ENCODE measurements at places on chromosomes 5 and 9.

DNA sequence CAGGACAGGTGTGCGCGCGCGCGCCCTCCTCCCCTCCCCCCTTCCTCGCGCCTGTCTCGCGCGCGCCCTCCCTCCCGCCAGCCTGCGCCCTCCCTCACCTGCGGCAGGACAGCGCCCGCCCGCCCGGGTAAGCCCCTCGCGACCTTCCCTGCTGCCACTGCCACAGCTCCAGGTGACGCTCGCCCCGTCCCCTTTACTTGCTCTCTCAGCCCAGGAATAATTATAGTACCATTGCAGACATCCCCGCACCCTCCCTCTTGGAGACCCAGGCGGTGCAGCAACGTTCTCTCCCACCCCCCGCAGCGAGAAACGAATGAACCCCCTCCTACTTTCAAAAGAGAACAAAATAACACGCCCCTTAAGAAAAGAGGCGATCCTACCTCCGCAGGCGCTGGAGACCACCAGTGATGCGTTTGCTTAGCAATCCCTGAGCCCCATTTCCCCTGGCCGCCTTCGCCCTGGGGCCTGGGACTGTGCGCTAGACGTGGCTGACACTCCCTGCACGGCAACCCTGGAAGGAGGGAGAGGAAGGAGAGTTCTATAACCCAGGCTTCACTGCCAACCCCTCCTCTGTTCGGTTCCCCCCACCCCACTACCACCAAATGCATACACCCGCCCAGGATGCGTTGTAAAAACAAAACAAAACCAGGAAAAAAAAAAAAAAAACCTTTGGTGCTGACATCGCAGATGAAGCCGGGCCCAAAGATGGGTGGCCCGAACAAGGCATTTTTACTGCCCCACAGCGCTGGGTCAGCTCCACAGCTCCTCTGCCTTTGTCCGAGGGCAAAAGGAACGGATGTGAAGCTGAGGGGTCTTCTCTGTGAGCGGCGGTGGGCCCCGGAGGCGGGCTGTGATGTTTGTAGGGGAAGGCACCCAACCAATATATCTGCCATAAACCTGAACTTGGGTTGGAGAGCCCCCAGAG is 5.6 kb upstream of the PURA start:
- peak; percentile 38 for DNase-seq

DNA sequence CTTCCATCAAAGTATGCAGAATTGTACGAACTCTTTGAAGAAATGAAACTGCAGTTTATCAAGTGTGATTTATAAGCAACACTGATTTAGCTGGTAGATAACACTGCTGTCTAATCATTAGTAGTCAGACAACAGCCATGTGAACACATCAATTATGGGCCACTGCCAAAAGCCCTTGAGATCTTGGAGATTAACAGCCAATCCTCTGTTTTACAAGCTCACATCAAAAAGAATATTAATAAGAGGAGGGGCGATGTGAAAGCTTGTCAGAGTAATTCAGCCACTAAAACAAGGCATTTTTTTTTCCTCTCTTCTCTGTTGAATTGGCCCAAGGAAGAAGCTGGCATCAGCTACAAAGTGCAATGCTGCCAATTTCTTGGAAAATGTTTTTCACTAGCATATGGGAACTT is 28.1 kb downstream of the ZNF608 start:
- DNase-seq, result no peak

DNA sequence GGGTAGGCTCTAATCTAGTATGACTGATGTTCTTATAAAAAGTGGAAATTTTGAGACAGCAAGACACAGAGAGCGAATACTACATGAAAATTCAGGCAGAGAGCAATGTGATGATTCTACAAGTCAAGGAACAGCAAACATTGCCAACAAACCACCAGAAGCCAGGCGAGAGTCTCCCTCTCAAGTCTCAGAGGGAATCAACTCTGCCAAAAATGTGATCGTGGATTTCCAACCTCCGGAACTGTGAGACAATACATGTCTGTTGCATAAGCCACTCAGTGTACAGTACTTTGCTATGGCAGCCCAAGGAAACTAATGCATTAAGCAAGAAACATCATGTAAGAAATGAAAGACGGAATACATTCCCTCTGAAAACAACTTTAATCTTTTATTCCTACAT is 52.1 kb upstream of the CCNG1 start:
- no peak for DNase-seq

GRCh38 chr5:10707198-10708142 is 53.6 kb downstream of the DAP start:
- DNase-seq, result no peak

DNA sequence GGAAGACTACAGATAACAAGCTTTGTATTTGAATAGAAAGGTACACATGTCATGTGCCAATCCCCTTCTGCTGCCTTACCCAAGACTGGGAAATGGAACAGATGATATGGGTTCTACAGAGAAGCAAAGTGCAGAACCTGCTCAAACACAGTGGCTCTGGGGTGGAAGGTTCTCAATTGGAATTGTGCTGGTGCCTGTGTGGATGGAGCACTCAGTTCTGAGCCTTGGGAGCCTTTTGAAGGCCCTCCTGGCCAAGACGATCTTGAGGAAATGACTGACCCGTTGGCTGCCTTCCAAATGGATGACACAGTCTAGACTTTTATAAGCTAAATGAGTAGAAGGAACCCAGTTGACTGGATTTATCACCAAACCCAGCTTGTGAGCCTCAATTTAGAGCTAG is 4.2 kb upstream of the PRSS3 start:
- no peak for DNase-seq

DNA sequence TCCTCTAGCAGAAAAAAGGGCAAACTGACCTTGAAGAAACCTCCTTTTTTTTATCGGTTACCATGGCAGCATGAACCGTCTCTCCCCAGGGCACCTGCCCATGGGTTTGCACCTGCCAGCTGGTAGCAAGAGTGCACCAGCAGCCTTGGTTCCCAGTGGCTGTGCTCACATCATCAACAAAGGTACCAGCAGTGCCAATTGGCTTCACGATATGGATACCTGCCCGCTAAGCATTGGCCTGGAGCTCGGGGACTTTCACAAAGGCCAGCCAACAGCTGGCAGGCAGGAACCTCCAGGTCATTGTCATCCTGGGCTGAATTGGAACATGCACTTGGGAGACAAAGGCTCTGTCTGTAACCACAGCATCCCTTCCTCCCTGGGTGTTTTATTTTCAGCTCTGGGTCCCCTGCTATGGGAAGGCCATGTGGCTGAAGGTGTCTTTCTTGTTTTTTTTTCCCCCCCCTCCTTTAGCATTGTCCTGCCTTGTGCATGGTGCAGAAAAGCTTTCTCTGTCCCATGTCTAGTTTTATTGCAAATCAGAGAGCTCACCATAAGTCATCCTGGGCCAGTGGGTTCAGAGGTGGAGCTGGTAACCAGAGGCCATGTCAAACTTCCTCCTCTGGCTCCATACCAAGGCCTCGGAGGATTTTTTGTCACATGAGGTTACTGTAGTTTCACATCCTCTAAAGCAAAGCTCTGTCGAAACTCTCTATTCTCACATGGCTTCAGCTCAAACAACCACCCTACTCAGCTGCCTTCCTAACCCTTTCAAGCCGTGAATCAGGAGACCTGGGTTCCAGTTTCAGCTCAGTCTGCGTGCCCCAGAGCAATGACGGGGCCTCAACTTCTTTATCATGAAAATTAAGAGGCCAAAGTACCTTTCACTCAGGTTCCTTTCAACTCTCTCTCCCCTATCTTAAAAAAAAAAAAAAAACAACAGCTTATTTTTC is 145.5 kb upstream of the MAP3K1 start:
- DNase-seq, result peak; percentile 80

DNA sequence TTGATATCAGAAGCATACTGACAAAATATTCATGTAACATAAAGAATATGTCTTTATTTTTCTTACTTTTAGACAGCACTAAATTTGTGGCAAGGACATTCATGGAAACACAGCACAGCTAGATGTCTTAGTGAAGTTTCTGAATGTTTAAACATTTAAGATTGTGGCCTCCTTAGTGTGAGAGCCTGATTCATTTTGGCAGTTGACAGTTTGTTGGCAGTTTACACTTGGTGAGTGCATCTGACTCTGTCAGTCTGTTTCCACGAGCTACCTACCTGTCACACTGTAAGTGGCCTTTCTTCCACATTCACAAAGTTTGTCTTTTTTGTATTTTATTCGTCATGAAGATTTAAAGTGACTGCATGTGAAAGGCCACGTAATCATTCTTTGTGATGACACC is 436.8 kb downstream of the TUSC1 start:
- no peak for DNase-seq

- DNase-seq, result no peak
Observed at GRCh38 chr5:12659686-12660085, 755.4 kb upstream of the CTNND2 start.

DNA sequence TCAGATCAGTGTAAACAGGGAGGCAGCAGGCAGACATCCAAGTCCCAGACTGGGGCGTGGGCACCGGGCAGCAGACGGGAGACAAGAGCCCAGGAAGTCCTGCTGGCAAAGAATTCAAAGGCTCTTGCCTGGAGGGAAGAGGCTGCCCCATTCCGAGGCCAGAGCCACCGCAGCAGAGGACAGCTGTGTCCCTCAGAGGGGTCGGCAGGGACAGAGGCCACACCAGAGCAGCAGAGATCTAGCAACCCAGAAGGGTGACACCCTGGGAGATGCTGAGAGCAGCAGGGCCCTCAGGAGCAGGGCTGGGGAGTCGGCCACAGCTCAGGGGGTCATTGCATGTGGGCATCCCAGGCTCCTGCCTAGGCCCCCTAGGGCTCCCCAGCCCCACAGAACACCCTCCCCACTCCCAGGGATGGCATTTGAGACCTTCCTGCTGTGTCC is 29.1 kb downstream of the ADAMTS2 start:
- no peak for DNase-seq

- no peak for DNase-seq
Observed at GRCh38 chr5:36442352-36442751, 140.7 kb upstream of the RANBP3L start.

GRCh38 chr5:154767576-154767975 is 12.4 kb downstream of the LARP1 start:
- no peak for DNase-seq

DNA sequence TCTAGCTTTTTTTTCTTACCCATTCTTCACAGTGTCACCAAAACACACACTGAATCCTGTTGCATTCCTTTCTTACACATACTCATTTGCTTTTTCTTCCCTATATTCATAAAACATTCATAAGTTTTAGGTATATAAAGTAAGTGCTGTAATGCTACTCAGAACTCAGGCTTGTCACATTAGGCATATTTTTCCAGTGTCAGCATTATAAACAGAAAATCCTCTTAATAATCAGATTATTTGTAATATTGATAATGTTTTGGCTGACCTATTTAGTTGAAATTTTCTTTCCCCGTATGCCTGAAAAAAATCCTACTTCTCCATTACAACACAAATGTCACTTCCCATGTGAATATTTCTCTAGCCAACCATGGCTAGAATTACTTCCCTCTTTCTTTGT is 743.0 kb upstream of the NUDT12 start:
- no peak for DNase-seq

- DNase-seq, result peak; percentile 67
Observed at GRCh38 chr9:136204838-136205706, at the start of gene LHX3. TSS of gene LHX3 (minus strand) at chr9:136205128. CDS start at chr9:136205012, 116 bp downstream.

- DNase-seq, result no peak
Observed at GRCh38 chr9:106757514-106757913, 105.5 kb upstream of the ZNF462 start.

DNA sequence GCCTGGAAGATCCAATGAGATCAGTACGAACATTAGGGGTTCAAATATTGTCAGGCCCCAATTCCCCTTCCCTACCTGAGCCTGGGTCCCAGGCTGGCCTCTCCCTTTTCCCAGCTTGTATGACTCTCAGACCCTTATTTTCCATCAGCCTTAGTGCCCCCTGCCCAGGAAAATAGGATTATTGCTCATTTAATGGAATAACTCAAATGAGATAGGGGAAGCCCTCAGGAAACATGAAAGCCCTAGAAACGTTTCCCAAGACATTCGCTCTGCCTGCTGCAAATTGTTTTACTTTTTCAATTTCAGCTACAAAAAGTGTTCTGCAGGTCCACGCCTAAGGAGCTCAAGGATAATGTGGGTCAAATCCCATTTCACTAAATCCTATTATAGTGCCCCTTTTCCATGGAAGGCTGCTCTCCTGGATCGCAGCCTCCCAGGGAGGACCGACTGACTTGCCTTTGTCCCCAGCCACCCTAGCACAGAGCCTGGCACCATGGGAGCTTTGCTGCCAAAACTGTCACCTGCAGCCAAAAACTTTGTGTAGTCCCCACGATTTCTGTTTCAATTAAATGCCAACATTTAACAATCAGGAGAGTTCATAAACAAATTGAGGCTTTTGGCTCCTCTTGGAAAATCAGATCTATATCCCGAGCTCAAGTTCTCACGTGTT is 46.9 kb downstream of the THOC3 start:
- DNase-seq, result no peak

DNA sequence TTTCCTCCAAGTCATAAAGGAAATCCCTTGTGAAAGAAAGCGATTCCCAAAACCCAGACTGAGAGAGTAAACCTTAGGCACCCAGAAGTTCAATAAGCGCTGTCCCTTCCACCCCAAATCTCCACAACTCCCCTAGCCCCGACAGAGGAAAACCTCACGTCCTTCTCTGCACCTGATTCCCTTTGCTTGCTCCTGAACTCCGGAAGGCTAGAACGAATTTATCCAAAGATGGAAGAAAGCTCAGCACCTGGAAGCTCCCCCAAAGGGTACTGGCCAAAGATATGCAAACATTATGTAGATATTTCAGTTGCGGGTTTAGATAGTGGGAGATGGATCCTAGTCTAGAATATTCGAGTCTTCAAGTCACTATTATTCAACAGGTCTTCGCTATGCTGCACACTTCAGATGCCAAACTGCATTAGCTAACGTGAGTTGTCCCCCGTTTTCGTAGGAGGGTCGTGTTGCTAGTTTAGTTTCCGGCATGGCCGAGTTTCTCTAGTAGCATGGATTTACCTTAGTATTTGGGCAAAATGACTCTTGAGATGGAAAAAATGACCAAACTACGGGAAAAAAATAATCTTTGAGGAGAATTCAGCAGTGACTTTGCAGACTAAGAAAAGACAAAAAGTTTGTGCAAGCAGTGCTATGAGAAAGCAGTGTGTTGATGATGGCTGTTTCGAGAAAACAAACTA is 27.7 kb downstream of the NR2F1 start:
- DNase-seq, result no peak

GRCh38 chr5:172140120-172140519 is 47.9 kb downstream of the STK10 start:
- DNase-seq, result no peak

GRCh38 chr5:176438959-176439757 is 9.0 kb upstream of the FAF2 start:
- DNase-seq, result no peak

GRCh38 chr5:144120661-144121180 is 49.7 kb downstream of the YIPF5 start:
- DNase-seq, result no peak

- no peak for DNase-seq
Observed at GRCh38 chr5:13913962-13914361, 30.5 kb downstream of the DNAH5 start.

DNA sequence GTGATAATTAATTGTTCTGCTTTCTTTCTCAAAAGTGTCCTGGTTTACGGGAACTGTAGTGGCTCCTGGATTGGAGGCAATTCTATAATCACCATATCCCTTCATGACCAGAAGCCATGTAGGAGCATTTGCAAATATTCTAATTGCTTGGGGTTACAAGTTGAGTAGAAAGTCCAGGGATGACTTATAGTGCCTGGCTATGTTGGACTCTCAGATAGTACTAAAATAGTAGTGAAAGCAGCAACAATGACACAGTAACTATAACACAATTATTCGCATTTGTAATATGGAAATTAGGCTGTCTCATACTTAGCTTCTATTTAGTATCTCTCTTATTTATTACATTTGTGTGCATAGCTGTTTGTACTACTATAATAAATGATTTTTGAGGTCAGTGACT is 712.5 kb upstream of the GRAMD2B start:
- DNase-seq, result no peak
